Activated CD4-positive, alpha-beta T cell treated with anti-CD3 and anti-CD28 coated beads, Interleukin-2, amount 10 ng/mL, durations not matched to agents 24 days and 14 days (primary cell): ENCODE measurements at places on chromosomes 1 and 21. TPM values are rescaled to one million over a fixed set of nuclear protein-coding genes. Genes with fewer than 3 reads are reported as not detected.

DNA sequence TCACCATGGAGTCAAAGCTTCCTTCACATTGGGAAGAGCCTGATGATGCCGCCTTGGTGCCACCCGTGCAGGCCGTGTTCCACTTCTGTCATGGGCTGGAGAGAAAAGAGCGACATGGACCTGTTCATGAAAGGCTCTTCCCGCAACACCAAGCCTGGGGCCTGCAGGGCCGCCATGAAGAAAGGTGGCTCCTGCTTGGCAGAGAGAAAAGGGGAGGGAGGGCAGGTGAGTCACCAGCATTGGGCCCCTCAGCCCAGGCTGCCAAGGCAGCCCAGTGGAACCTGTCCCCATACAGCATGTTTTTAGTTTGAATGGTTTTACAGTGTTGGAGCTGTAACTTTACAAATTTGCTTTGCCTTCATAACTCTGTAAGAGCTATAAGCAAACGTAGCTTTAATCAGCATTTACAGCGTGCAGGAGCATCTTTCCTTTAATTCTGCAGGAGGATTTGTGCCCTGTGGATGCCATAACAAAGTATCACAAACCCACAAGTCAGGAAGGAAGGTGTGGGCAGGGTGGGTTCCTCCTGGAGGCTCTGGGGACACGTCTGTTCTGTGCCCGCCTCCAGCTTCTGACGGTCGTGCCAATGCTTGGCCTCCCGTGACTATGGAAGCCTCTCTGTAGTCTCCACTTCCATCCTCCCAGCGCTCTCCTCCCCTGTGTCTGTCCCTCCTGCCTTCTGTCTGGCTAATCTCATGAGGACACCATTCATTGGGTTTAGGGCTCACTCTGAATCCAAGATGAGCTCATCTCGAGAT is 49.1 kb downstream of the RIPK4 start:
- H3K4me1 ChIP-seq = no peaks in the 10 kb centered on the region
- peaks cover 21% of the 10 kb centered on the region for H3K27me3 ChIP-seq
- H3K36me3 ChIP-seq = no peaks in the 10 kb centered on the region
- H3K4me3 ChIP-seq = no peak overlapping the region

GRCh38 chr1:1618396-1619068 is 3.2 kb downstream of the MIB2 start:
- no peak for DNase-seq
- peaks cover 4% of the 10 kb centered on the region for H3K36me3 ChIP-seq
- H3K4me3 ChIP-seq = no peak overlapping the region
- H3K4me1 ChIP-seq = peaks cover 24% of the 10 kb centered on the region

DNA sequence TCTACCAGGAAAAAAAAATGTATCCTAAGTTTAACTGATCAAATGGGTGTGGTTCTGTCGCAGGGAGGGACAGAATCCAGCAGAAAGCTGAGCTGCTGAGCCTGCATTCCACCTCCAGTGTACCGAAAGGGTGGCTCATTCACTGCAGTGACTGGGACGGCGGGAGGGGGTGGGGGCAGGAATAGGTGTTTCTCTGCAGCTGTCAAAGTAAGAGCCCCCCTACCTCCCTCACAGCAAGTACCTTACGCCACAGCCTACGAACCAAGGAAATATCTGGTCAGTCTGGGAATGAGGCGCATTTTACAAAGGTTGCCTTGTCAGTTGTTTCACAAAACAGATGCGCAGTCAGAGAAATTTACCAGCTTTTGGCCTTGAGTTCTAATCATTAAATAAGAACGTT is 1.7 kb downstream of the S100B start:
- H3K4me1 ChIP-seq = peaks cover 19% of the 10 kb centered on the region
- DNase-seq = no peak
- H3K27me3 ChIP-seq = peaks cover 1% of the 10 kb centered on the region
- H3K4me3 ChIP-seq = no peak overlapping the region
- H3K36me3 ChIP-seq = no peaks in the 10 kb centered on the region

The NBPF6 gene
- total RNA-seq = 0.26 and 0.40 TPM in 2 replicates

The MPZL1 gene
- 39.3 and 41.8 TPM in 2 replicates for total RNA-seq
